ENCODE measurements at places on chromosomes 16 and 17.

DNA sequence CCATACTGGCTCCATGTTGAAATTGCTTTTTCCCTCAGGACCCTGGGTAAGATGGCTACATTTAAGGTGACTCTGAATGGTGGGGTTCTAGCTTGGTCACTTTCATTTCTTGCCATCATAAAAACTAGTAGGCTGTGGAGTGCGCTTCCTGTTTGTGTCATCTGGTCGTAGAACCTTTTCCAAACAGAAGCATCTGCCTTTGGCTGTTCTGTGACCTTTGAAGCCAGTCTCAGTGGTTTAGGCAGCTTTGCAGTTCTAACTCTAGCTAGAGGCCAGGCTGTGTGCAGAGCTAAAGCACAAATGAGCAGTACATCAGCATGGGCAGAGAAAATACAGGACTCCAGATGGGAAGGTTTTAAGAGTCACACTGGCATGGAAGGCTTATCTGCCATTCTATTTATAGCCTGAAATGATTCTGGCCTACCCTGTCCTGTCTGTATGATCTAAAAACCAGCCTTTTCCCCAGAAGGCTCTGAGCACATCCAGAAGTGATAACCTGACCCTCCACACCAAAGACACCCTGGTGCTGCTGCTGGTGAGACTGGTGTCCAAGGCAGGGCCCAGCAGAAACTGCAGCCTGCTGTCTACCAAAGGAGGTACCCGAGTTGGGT lies 8.6 kb downstream of the ESRP2 start:
- DNase-seq, result no peak

GRCh38 chr17:82241183-82241925 lies 12.5 kb downstream of the SLC16A3 start:
- no peak for DNase-seq

DNA sequence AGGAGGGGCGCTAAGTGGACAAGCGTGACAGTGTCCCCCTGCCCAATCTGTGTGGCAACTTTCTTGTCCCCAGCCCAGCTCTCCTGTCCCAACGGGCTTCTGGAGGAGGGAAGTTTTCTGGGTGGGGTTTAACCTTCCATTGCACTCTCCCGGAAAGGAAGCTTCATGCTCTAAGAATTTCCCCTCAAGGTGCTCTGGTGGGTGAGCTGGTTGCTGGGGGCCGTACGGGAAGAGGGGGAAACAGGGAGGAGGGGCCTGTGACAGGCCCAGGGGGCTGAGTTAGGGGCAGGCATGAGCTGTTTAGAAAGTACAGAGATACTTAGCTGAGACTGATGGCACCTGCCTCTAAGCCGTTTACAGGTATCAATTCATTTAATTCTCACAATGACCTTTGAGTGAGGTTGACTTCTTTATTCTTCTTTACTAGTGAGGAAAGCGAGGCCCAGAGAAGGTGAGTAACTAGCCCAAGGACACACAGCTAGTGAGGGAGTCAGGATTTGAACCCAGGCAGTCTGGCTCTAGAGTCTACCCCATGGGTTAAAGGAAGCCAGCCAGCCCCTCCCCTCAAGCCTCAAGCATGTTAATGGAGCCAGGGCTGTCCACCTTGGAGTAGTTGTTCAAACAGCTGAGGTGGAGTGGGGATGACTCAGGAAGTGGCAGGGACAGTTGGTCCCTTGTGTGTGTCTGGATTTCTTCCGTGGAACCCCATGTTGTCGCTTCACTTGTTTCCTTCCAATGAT lies 18.9 kb downstream of the ADGRG1 start:
- DNase-seq, result no peak

DNA sequence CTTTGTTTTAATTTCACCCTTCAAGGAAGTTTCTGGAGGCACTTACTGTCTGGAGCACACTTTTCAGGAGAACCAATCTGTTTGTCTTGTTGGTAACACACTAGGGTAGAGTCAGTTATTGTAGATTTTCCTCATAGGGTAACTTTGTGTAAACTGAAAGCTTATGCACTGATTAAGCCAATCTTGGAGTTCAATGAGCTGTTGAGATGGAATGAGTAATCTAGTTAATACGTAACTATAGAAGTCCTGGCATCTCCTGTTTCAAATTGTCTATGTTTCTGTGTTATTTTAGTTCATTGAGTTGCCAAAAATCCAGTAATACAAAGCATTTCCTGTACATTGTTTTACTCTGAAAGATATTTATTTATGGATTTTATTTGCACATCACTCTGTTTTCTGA lies 111.6 kb upstream of the HAS3 start:
- DNase-seq, result no peak

DNA sequence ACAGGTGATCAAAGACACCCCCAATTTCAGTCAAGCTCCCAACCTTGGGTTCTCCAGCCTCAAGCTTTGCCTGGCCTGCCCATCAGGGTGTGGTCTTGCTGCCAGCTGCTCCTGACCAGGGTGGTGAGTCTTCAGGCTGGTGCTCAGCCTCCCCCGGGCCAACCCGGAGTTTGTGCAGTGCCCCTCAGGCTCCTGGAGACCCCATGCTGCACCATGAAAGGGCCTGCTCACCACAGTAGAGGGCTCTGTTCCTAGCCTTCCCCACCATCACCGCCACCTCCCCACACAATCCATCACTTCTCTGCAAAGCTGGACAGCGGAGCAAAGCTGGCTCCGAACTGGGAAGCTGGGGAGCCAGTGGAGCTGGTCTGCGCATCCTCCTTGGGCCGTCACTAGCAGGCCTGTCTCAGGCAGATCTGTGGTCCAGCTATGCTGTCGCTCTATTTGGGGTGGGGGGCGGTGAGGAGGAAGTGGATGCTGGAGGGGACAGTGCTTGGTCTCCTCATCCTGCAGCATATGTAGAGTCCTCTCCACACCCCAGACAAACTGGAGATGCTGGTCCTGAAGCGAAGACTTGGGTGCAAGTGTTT lies 88.5 kb upstream of the RPL38 start:
- no peak for DNase-seq

GRCh38 chr16:14057878-14058382 lies 13.2 kb upstream of the MRTFB start:
- no peak for DNase-seq

- no peak for DNase-seq
These were observed 369.6 kb upstream of the MAF start for GRCh38 chr16:79970087-79970486.

GRCh38 chr16:47568351-47568750 lies 107.2 kb downstream of the PHKB start:
- DNase-seq, result no peak

GRCh38 chr17:63529711-63530556 lies 6.8 kb downstream of the KCNH6 start:
- no peak for DNase-seq

DNA sequence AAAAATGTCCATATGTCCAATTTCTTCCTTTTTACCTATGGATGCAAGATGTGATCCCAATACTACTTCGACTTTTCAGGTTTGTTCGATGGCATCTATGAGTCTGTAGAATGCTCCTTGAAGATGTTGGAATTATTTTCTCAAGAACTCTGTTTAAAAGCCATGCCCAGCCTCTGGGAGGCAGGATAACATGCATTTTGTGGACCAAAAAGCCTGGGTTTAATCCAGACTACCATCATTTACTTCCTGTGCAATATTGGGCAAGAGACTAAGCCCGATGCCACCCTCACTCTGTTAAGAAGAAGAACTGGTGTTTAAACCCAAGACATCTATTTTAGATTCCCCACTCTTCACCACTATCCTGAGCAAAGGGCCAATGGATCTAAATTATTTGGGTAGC lies 42.8 kb upstream of the SALL1 start:
- DNase-seq, result no peak

GRCh38 chr17:2423271-2423670 lies 22.4 kb upstream of the MNT start:
- DNase-seq, result no peak

DNA sequence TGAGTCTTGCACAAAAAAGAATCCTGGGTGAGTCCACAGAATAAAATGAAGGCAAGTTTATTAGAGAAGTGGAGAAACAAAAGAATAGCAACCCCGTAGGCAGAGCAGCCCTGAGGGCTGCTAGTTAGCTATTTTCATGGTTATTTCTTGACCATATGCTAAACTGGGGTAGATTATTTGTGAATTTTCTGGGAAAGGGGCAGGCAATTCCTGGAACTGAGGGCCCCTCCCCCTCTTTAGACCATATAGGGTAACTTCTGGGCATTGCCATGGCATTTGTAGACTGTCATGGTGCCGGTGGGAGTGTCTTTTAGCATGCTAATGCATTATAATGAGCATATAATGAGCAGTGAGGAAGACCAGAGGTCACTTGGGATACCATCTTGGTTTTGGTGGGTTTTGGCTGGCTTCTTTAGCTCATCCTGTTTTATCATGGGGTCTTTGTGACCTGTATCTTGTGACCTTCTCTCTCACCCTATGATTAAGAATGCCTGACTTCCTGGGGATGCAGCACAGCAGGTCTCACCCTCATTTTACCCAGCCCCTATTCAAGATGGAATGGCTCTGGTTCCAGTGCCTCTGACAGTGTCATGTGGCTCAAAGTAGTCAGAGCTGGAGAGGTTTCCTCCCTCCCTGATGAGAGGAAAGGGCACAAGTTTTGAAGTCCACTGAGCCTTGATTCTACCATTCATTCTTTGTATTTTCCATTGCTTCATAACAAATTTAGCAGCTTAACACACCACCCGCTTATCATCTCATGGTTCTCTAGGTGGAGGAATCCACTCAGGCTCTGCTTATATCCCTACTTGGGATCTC lies 55.7 kb upstream of the LGALS9 start:
- no peak for DNase-seq

GRCh38 chr17:74852237-74853047 lies 7.2 kb downstream of the GRIN2C start:
- DNase-seq, result no peak

- no peak for DNase-seq
These were observed 119.6 kb upstream of the CNTNAP4 start for GRCh38 chr16:76157629-76158028.

- DNase-seq, result no peak
These were observed 384.7 kb downstream of the UTP18 start for GRCh38 chr17:51645056-51645455.

GRCh38 chr16:2178321-2179106 lies 17.9 kb downstream of the CASKIN1 start:
- DNase-seq, result no peak

DNA sequence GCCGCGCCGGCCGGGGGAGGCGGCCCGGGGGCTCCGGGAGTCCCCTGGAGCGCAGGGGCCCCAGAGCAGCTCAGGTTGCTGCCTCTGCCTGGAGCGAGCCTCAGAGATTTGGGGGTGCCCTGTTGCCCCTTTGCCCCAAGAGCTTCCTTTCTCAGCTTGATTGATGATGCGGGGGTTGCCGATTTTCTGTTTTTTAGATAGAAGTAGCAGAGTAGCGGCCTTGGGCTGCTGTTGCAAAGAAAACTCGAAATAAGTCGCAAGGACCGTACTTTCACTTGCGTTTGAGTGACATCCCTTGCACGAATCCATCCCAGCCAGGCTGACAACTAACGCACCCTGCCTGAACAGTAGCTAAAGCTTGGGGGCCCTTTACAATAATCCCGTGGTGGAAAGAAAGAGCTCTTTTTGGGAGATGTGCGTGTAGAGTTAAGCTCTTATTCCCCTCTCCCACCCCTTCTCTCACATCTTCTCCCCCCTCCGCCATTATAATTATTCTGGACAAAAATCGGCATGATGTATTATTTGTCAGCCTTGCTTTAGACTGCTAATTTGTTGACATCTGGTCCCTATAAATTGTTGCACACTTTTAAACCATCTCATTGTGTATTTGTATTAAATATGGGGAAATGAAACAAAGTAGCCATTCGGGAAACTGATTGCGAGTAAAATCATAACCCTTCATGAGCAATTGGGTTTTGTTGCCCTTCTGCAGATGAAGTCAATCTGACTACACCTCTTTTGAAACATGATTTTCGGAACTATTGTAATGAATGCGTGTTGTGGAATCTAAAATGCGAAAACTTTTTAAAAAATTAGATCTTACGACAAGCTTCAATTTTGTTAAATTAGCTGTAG lies 873 bp downstream of the USP10 start:
- DNase-seq, result no peak

GRCh38 chr16:24700549-24701392 lies 28.7 kb upstream of the TNRC6A start:
- DNase-seq, result no peak

- DNase-seq, result no peak
These were observed 2.8 kb downstream of the EMP2 start for GRCh38 chr16:10577305-10578202.

GRCh38 chr16:89958068-89958467 lies 9.5 kb downstream of the DEF8 start:
- no peak for DNase-seq

DNA sequence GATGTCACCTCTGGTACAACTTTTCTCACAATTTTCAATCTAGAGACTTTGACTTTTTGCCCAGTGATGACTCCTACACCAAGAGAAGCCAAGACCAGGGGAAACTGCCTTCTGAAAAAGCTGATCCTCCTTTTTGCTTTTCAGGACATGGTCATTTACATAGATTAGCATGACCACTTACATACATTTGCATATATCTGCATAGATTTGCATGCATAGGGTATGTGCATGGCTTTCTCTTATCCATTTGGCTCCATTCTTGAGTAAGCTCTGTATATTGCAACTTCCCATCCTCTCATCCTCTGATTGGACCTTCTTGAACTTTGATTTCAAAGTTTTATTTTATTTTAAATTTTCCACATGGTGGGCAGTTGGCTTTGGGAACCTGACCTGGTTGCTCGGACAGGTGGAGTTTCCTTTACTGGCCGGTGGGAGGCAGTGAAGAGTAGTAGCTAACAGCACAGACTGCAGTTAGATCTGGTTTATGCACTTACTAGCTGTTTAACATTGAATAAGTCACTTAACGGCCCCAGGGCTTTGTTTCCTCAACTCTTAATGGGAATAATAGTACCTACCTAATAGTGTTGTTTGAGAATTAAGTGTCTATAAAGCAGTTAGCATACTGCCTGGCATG lies 92.9 kb downstream of the GPR139 start:
- DNase-seq, result no peak

Data from GM18507 (cell line).